ENCODE measurements at places on chromosomes 16 and 17.

GRCh38 chr17:27845264-27846041 is 45.1 kb upstream of the NOS2 start:
- no peak for DNase-seq

DNA sequence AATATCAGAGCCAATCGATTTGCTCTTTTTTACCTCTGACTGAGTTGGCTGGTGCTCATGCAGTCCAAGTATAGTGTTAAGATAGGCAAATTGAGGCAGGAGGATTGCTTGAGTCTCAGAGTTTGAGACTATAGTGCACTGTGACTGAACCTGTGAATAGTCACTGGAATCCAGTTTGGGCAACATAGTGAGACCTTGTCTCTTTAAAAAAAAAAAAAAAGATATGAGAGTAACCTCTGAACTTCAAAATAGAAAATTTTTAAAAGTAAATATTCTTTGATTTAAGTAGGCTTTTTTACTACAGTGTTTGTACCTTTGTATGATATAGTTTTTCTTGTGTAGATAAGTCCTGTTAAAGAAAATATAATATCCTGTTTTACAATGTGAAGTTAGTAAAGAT is 3.4 kb downstream of the CCP110 start:
- no peak for DNase-seq

- DNase-seq = no peak
Observed at GRCh38 chr17:9221147-9221921, 200.0 kb downstream of the NTN1 start.

DNA sequence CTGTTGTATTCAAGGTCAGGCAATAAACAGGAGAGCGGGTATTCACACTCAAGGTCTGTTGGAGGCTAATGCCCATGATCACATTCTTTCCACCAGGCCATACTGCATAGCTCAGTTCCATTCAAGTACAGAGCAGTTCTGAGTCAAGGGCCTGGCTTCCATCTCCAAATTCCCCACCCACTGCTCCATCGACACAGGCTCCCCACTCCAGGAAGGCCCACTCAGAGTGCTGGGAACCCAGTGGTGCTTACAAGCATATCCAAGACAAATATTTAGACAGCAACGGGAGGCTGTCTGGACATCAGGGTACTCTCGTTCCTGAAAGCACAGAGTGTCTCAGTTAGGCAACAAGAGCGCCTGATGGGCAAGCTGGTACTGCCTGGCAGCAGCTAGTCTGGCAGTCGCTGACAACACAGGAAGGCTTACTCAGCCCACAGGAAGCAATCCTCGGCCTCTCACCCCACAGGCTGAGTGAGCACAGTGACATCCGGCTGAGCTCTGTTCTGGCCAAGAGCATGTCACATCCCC is 40.9 kb downstream of the RFFL start:
- peak; percentile 27 for DNase-seq

DNA sequence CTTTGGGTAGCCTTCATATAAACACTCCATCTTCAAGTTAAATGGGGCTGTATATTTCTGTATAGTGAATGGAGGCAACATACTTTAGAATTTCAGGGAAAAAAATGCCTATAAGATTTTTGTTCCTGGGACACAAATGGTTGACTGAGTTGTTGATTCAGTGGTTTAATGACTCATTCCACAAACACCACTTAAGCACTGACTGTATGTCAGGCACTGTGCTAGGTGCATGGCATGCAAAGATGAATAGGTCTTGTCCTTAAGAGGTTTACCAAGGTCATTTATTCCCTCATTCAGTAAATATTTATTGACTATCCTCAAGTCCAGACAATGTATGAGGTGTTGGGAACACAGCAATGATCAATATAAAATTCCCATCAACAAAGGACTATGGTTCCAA is 417.1 kb downstream of the CA10 start:
- DNase-seq = no peak

Data from GM12864 (cell line).